ENCODE measurements at places on chromosomes 7 and 10.

- peak; percentile 1 for DNase-seq
Observed at GRCh38 chr10:97498841-97499560, at the start of gene UBTD1. UBTD1 (plus strand) TSS chr10:97498924; CDS start chr10:97499204, 280 bp downstream.

DNA sequence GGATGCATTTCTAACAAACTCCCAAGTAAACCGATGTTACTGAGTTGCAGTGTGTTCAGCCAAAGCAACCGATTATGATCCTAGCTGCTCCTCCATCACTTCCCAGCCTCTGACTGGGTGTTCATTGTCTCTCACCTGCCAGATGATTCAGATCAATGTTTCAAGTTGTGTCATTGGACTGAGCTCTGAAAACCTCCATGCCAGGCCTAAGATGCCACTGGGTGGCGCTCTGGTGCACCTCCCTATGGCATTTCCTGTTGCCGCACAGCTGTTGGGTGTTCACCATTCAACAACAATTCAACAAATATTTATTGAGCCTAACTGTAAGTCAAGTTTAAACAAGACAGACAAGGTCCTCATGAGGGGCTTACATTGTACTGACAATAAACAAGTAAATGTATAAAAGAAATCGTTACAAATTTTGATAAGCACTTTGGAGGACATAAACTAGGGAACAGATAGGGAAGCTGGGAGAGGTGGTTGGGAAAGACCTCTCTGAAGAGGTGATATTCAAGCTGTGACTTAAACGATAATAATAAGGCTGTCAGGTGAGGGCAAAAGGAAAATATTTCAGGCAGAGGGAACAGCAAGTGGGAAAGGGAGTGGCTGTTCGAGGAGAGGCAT is 22.8 kb downstream of the RGR start:
- DNase-seq, result no peak

- no peak for DNase-seq
Observed at GRCh38 chr7:12648704-12649261, 38.6 kb upstream of the ARL4A start.

DNA sequence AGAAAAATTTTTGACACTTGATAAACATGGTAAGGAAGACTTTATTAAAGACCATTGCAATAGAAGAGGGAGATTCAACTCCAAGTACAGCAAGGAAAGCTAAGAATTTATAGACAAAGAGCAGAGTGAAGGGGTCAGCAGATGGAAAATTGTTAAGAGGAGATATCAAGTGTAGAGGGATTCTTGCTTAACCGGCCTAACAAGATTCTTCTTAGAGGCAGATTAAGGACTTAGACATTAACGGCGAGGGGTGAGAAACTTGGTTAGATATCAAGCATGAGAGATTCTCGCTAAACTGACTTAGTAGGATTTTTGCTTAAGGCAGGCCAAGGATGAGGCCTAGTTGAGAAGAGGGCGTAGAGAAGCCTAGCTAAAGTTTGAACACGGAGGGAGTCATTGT is 76.0 kb downstream of the ITGB1 start:
- no peak for DNase-seq

GRCh38 chr10:130171196-130171595 is 35.0 kb downstream of the GLRX3 start:
- DNase-seq, result no peak

DNA sequence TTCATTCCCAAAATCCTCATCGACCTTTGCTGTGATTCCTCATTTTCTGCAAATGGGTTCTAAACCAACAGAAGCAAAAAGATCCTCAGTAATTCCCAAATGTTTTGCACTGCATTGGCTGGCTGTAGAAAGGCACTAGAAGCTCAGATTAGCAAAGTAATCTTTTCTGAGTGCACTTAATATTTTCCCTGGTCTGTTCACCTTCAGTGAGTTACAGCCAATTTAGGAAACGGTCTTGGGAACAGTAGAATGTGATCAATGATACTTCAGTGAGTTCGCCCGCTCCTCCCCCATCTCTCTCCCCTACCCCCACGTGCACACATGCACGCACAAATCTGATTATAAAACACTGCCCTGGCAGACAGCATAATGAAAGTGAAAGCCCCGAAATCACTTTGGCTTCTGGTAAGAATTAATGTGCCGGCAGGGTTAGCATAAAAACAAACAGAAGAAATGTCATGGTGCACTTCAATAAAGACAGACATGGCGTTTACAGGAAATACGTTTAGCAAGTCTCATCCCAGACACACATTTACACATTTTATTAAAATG is 201.3 kb upstream of the CDCA7L start:
- DNase-seq, result no peak

DNA sequence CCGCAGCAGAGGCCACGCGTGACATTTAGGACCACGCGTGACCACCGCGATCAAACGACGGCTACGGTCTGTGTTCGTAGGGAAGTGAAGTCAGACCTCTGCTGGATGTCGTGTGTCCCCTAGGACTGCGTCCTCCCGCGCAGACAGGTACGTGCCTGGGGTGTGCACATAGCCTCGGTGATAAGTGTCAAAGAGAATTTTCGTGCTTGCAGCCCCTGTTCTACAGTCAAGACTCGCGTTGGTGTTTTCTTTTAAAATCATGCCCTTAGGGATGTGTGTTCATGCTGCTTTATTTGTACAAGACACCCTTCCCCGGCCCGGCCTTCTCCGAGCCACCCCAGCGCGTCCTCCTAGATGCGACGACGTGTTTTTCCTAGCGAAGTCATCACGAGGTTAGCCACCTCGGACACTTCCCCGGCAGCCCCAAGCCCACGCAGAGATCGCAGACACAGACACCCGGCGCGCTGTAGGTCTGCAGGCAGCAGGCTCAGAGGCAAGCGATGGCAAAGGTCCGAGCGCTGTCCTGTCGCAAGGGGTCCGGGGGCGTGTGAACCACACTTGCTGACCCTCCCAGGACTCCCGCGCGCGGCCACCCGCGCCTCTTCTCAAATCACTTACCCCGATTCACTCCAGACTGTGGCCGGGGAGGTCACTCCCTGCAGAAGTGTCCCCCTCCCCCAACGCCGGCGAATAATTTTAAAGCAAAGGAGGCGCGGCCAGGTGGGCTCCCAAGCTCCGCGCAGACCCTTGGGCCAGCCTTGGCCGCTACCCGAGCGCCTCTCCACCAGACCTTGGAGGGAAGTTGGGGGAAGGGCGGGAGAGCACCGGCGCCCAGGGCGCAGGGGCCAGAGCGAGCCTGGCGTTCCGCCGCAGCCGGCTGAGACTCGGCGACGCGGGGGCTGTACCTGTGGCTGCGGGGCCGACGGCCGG is 552 bp downstream of the MKX start:
- no peak for DNase-seq

Data from stimulated activated CD8-positive, alpha-beta memory T cell treated with anti-CD3 and anti-CD28 coated beads, Interleukin-4, amount 100 ng/mL, for 4 hours (primary cell).